MCF 10A (cell line): ENCODE measurements at places on chromosomes 16 and 17.

- peaks cover 17% of the 10 kb centered on the region for H3K36me3 ChIP-seq
- peaks cover 16% of the 10 kb centered on the region for H3K4me1 ChIP-seq
- peak; percentile 92 for DNase-seq
- no peaks in the 10 kb centered on the region for H3K27me3 ChIP-seq
These were observed 4.3 kb downstream of the C16orf74 start for GRCh38 chr16:85746460-85747215.

DNA sequence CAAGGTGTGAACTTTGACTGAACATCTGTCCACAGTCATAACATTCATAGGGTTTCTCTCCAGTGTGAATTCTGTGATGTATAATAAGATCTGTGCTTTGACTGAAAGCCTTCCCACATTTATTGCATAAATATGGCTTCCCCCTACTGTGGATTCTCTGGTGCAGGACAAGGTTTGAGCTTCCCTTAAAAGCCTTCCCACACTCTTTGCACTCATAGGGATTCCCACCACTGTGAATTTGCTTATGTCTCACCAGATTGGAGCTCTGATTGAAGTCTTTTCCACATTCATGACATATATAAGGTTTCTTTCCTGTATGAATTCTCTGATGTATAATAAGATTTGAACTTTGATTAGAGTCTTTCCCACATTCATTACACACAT is 8.3 kb downstream of the ZNF594 start:
- H3K27me3 ChIP-seq: no peaks in the 10 kb centered on the region
- peaks cover 15% of the 10 kb centered on the region for H3K36me3 ChIP-seq
- H3K4me3 ChIP-seq: no peak overlapping the region
- H3K4me1 ChIP-seq: no peaks in the 10 kb centered on the region
- H3K27ac ChIP-seq: no peak overlapping the region

- no peaks in the 10 kb centered on the region for H3K27me3 ChIP-seq
- no peak overlapping the region for H3K27ac ChIP-seq
- DNase-seq: no peak
- H3K36me3 ChIP-seq: peaks cover 9% of the 10 kb centered on the region
- no peaks in the 10 kb centered on the region for H3K4me1 ChIP-seq
These were observed 110.7 kb downstream of the HS3ST3A1 start for GRCh38 chr17:13490906-13491482.

DNA sequence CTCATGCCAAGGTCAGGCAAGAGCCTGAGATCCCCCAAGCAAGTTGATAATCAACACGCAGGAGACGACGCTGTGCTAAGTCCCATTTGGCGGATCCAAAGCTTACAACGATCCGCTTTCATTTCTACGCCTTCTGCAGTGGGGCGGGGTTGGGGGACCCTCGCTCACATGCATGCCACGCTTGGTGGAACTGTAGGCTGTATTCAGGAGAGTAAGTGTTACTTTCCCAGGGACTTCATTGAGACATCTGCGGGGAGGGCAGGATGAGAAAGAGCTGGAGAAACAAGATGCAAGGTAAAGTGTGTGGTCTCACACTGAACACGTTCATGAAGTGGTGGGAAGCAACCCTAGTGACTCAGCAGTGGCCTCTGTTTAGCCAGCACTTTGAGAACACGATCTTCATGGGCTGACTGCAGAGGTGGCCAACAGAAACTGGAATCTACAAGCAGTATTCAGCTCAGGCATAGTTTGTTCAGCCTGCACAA is 100.5 kb downstream of the XYLT1 start:
- H3K27ac ChIP-seq: no peak overlapping the region
- no peaks in the 10 kb centered on the region for H3K36me3 ChIP-seq
- no peak overlapping the region for H3K4me3 ChIP-seq
- no peaks in the 10 kb centered on the region for H3K27me3 ChIP-seq

- H3K4me1 ChIP-seq: no peaks in the 10 kb centered on the region
- no peaks in the 10 kb centered on the region for H3K27me3 ChIP-seq
- no peak for DNase-seq
- no peak overlapping the region for H3K27ac ChIP-seq
These were observed 25.0 kb downstream of the TAC4 start for GRCh38 chr17:49822829-49823228.

GRCh38 chr17:6487251-6488007 is 43.2 kb downstream of the PIMREG start:
- H3K4me1 ChIP-seq: no peaks in the 10 kb centered on the region
- H3K4me3 ChIP-seq: no peak overlapping the region
- H3K27ac ChIP-seq: no peak overlapping the region
- H3K27me3 ChIP-seq: no peaks in the 10 kb centered on the region
